ENCODE measurements at places on chromosomes 11 and 22.

GRCh38 chr11:86900162-86900561, 55.0 kb downstream of the FZD4 start:
- DNase-seq = no peak

GRCh38 chr11:66014804-66015453, 3.1 kb downstream of the CST6 start:
- no peak for DNase-seq

- no peak for DNase-seq
Observed at GRCh38 chr11:44601471-44602370, 36.3 kb downstream of the CD82 start.

GRCh38 chr11:74673693-74674360, 57.4 kb downstream of the CHRDL2 start:
- DNase-seq = no peak

- DNase-seq = no peak
Observed at GRCh38 chr11:13672576-13673210, 4.2 kb downstream of the FAR1 start.

GRCh38 chr22:32855045-32855756, 53.7 kb downstream of the TIMP3 start:
- DNase-seq = no peak

DNA sequence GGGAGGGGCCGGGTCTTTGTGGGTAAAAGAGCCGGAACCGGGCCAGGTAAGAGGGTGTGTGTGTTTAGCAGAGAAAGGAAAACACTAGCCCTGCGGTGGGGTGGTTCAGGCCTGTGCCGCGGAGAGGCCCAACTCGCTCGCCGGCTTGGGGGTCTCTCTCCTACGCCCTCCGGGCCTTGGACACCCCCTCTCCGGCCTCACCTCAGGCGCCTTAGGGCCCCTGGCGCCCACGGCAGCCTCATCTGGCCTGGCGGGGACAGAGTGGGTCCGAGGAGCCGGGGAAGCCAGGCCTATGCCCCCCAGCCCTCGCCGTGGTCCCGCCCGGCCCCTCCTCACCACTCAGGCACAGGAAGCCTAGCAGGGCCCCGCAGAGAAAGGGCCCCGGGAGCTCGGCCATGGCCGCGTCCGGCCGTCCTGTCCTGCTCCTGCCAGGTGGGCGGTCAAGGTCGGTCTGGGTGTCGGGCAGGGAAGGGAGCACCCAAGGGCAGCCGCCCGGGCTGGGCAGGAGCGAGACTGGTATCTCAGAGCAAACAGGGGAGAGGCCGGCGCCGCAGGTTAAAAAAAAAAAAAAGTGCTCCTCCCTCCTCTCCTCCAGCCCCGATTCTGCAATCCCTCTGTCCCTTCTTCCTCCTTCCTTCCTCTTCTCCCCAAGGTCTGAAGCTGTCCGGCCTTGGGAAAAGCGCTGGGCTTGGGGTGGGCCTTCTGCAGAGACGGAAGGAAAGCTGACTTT, at the start of gene VSIG2:
Gene VSIG2, minus strand, starts transcription at position 515 of the 730 bp plus-strand sequence. Its CDS starts 118 bp downstream, at position 397.
- no peak for DNase-seq

DNA sequence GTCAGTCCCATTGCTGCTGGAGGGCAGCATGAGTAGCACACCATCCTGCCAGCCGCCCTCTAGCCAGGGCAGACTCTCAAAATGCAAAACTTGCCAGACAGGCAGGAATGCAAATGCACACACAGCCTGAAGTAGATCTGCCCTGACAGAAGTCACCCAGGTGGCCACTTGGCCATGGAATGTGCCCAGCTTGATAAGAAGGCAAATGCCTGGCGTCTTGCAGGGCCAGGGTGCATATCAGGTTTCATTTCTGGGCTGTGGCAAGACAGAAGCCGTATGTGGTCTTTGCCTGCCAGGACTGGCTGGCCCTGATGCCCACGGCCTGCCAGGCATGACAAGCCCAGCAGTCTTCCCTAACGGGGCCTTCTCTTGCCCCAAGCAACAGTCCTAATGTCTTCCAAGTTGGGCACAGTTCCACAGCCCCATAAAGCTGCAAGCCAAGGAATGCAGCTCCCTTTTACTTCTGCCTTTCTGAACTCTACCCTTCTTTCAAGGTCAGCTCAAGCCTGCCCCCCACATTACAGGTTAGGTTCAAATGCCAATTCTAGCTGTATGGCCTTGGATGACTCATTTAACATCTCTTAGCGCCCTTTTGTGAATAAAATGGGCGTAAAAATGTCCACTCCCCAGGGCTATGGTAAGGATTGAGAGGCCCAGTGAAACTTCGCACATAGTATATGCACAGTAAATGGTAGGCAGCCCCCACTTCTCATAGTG, 29.7 kb downstream of the POU2AF3 start:
- DNase-seq = no peak

GRCh38 chr11:61254403-61255025, 13.5 kb downstream of the PGA5 start:
- DNase-seq = peak; percentile 62

- DNase-seq = no peak
Observed at GRCh38 chr11:120522736-120523135, 11.2 kb downstream of the GRIK4 start.

DNA sequence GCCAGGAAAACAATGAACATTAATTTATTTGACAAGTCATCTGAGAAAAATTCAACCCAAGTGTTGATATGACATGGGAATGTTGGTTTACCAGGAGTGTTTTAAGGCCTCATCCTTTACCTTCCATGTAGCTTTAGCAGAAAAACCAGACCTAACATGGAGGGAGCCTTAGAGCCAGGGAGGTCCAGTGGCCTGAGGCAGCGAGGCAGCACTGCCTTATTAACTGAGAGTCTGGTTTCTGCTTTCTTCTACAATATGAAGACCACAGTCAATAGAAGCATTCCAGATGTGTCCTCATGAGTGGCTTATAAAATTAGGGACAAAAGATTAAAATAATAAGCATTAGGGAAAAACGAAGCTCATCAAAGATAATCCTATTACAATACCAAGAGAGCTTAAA, 61.5 kb downstream of the DKK3 start:
- DNase-seq = no peak

DNA sequence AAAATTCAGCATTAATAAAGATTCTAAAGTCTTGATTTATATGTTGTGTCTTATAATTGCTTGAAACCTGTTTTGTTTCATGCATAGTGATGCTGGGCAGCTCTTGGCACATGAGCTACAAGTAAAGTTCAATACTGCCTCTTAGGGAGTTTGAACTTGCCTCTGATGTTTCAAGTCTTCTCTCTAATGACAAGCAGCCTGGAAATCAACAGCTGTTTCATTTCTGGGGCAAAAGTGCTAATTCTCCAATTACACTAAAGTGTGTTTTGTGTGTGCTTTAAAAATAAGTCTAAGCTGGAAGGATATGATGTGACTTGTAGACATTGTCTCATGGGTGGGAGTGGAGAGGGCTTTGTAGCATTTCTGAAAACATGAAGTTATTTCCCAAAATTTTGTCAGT, 23.7 kb upstream of the SESN3 start:
- no peak for DNase-seq

DNA sequence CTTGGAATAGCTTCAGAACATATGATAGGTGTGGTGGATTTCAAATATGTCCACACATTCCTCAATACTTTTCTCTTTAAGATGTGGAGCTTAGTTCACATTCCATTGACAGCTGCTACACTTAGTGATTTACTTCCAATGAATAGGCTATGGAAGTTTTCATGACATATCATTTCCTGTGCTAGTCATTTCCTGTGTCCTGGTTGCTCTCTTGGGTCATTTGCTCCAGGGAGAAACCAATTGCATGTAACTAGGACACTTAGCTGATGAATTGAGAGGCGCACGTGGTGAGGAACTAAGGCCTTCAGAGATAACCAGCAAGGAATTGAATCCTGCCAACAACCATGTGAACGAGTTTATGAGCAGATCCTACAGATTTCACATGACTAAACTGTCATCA, 120.9 kb downstream of the SLC17A6 start:
- DNase-seq = no peak

DNA sequence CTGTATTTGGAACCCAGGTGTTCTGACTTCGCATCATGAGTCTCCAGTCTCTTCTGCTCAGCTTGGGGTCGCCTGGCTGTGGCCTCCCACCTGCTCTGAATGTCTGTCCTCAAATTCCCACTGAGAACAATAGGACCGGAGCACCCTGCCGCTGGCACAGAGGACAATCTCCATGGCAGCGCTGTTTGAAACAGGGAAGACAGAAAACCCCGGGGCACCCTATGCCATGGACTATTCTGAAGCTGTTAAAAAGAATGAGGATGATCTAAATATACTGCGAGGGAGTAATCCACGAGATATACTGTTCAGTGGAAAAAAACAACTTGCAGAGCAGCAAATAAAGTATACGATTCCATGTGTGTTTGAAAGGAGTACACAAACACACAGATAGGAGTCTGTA, 415.6 kb upstream of the NARS2 start:
- DNase-seq = no peak
